ENCODE measurements at places on chromosomes 13 and 19.

GRCh38 chr13:45073809-45074208, 46.5 kb upstream of the GTF2F2 start:
- DNase-seq, result peak; percentile 53

- peak; percentile 94 for DNase-seq
These were observed 1.5 kb downstream of the ZIC5 start for GRCh38 chr13:99969919-99970650.

DNA sequence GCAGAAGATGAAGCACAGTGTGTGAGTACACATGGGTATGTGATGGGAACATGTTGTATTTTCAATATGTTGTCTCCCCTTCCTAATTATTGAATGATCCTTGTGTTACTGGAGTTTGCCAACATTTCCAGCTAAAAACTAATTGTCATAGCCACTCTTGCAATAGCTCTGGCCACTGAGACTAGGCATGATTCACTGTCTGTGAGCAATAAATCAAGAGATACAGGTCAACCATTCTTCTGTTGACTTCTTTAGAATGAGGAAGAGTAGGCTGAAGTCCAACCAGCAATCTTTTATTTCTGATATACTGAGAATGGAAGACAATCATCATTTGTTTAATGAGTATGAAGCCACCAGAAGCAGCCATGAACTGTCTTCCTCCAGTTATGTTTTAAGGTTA, 413.9 kb downstream of the SLITRK5 start:
- DNase-seq, result no peak

DNA sequence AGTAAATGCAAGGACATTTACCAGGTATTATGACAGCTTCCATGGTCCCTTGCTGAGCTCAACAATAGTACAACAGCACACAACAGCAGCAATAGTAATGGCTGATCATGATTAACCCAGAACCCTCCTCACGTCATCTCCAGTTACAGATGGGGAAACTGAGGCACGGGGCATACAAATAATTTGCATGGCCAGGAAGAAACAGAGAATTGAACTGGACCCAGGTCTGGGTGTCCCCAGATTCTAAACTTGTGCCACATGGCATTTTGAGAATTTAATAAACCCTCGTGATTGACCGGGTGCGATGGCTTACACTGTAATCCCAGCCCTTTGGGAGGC, 7.2 kb downstream of the MAST3 start:
- DNase-seq, result no peak

GRCh38 chr19:5891572-5891937, 12.0 kb downstream of the NDUFA11 start:
- no peak for DNase-seq

DNA sequence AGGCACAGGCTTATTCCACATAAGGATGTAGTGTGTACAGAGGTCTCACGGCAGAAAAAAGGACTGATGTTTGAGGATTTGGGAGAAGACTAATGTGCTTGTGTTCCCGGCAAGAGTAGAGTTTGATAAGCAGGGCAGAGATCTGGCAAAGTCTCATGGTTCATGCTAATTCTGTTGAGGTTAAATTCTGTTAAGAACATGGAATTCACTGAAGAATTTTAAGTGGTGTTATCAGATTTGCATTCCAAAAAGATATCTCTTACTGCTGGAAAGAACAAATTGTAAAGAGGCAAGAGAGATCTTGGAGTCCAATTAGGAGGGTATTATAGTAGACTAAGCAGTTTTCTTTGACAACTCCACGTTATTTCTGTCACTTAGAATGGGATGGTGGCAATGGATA, 348.3 kb downstream of the TDRD3 start:
- DNase-seq, result no peak

DNA sequence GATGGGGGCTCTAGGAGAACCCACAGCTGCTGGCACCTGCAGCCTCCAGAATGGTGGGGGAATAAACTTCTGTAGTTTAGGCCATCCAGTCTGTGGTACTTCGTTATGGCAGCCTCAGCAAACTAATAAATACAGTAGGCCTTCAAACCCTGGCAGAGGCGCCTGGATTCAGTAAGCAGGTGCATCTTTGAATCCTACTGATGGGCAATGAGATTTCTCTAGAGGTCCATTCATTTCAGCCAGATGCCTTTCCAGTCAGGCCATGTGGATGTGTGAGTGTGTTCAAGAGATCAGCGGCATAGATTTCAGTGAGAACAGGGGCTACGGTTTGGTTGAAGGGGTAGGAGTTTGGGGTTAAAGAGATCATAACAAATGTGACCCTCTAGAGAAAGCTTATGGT, 183.5 kb upstream of the RNF113B start:
- no peak for DNase-seq

- peak; percentile 44 for DNase-seq
These were observed 1.4 kb upstream of the CD37 start for GRCh38 chr19:49333811-49334288.

GRCh38 chr13:97875911-97876310, 77.6 kb upstream of the IPO5 start:
- no peak for DNase-seq

DNA sequence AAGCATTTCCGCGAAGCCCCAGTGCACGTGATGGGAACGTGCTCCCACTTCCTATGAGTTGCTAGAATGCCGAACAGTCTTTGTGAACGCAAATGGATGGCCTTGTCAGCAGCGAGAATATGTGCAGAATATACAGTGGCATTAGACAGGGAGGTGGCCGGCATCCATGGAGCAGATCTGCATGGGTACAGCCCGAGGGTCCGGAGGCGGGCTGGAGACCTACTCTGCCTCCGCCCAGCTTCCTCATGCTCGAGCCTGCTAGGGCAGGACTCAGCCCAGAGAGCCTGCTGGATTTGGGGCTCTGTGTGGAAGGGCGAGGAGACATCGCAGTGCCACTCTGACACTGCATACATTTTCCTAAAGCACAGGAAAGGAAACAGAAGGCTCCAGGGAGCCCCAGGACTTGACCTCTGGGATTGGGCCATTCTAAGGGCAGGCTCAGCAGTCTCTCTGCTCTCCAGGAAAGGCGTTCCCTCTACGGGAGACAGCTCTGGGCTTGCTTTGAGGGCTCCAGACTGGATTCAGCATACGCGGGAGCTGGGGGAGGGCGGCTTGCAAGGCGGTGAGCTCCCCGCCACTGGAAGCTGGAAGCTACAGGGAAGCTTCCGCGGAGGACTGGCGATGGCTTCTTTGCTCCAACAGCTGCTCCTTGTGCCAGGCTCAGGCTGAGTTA, 55.9 kb upstream of the UQCRFS1 start:
- peak; percentile 53 for DNase-seq

DNA sequence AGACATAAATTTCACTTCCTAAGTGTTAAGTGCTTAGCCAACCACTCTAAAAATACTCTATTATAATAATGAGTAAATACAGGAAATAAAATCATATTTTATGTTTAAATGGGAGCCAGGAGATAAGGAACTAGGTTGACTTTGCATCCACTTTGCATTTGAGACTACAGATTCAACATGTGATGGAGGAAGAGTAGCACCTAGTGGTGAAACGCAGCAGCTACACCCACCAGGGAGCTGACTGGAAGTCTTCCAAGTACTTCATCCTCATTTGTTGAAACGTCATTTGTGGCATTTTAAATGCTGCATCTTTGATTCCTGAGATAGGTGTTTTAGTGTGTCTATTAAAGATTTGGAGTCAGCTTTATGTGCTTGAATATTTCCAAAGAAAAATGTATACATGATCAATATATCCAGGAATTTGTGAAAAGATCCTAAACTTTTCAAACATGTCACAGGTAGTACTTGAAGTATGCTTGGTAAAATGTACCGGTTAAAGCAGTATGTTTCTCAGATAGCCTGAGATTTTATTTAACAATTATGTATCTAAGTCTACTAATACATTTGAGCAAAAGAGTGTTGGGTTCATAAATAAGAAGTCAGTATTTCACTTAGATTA, 17.4 kb upstream of the KCTD12 start:
- DNase-seq, result peak; percentile 91

- DNase-seq, result no peak
These were observed 45.7 kb downstream of the TPP2 start for GRCh38 chr13:102642475-102642874.

GRCh38 chr13:80239116-80239515, 101.8 kb downstream of the SPRY2 start:
- no peak for DNase-seq

DNA sequence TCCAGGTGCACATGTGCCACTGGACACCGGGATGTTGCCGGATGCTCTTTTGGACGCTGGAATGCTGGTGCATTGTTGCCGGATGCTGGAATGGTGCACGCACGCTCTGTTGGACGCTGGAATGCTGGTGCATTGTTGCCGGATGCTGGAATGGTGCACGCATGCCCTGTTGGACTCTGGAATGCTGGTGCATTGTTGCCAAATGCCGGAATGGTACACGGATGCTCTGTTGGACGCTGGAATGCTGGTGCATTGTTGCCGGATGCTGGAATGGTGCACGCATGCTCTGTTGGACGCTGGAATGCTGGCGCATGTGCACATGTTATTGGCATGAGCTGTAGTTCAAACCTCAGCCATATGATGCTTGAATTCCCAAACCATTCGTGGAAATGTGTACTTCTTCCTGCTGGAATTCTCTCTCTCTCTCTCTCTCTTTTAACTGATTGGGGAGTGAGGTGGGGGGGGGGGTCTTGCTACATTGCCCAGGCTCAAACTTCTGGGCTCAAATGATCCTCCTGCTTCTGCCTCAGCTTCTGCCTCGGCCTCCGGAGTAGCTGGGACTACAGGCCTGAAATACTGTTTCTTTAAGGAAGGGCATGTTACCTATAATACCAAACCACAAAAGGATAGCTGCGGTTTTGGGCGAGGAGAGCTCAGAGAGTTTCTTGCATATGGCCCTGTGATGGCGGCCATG, 1.2 kb upstream of the MCF2L start:
- no peak for DNase-seq

- no peak for DNase-seq
These were observed 53.8 kb upstream of the RCBTB2 start for GRCh38 chr13:48586591-48587103.

DNA sequence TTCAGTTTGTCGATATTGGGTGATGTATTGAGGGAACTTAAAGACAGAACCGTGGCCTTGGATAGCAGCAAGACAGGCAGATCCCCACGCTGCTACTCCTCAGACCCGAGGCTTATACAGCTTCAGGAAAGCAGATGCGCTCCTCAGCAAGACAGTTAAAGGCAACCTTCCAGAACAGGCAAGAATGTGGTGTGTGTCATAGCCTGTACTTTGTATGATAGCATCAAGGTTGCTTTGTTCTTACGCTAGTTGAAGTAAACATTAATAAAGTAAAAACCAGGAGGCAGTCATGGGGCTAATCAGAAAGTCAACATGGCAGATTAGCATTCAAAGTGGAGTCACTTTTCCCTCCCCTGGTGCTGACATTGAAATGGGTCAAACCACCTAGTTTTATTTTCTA, 473.2 kb downstream of the DCT start:
- no peak for DNase-seq

DNA sequence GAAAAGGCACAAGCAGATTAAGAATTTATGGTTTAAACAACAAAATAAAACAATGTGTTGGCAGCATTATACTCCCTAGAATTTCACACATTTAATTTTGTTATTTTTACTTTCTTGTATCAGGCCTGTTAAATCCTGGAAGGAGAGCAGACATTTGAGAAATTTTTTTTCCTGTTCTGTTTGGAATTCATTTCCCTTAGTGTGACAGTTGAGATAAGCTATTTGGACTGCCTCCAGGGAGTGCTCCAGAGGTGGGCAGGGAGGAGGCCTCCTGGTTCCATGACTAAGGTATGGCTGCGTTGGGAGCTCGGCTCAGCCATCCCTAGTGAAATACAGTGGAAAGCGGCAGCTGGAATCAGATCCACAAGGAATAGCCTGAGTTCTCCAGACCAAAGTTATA, 185.7 kb downstream of the KCNRG start:
- no peak for DNase-seq

DNA sequence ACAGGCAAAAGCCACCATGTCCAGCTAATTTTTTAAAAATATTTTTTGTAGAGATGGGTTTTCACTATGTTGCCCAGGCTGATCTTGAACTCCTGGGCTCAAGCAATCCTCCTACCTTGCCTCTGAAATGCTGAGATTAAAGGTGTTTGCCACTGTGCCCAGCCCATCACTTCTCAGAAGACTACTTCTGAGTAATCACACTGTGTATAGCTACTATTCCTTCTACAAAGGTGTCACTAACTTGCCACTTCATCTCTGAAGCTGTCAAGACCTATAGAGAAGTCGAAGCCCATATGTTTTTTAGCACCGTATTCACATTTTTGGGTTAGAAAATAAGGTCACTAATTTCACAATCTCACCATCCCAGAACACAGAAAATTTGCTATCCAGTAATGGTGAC, 36.0 kb upstream of the FNDC3A start:
- no peak for DNase-seq

- no peak for DNase-seq
These were observed 160.2 kb downstream of the SLC7A1 start for GRCh38 chr13:29435125-29435911.

DNA sequence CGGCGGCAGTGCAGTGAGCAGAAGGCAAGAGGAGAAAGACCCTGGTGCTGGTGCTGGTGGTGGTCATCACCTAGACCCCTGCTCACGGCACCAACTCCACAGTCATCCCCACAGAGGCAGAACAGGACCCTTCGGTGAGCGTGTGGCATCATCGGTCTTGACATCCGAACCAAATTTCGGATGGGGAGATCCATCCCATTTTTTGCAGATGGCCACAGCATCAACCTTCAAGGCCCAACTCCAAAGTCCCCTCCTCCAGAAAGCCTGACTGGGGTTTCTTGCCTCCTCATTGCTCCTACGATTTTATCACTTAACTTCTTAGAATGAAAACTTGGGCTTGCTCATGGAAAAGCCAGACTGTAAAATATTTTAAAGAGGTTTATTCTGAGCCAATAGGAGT, 8.7 kb upstream of the KLK12 start:
- DNase-seq, result no peak

DNA sequence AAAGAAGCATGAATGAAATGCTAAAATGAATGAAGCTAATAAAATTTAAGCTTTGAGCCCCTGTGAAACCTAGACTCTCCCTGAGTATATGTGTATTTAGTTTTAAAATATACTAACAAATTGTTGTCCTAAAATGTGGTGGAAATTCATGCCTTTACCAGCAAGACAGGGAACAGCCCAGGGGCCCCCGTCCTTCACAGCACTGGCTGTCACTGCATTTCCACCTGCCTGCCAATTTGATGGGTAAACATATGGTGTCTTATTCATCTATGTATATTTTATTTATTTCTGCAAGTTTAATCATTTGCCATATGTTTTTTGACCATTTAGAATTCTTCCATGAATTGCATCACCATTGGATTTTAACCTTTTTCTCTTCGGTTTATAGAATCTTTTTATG, 463.7 kb upstream of the NBEA start:
- DNase-seq, result no peak

- DNase-seq, result no peak
These were observed 9.0 kb upstream of the NMRK2 start for GRCh38 chr19:3923912-3924311.

Measured in endodermal cell (in vitro differentiated cells).